ENCODE measurements at places on chromosomes 4 and X. TPM values are rescaled to one million over a fixed set of nuclear protein-coding genes. Genes with fewer than 3 reads are reported as not detected.

Gene SMIM10L2A
- 1.00 TPM for polyA plus RNA-seq

Gene UCP1
- polyA plus RNA-seq = not detected

Gene FRAS1
- 0.12 TPM for polyA plus RNA-seq

Gene FAM149A
- polyA plus RNA-seq = 5.6 TPM

Gene ZXDB
- polyA plus RNA-seq = 1.7 TPM

Gene TLR1
- 1.5 TPM for polyA plus RNA-seq

Gene GAGE13
- polyA plus RNA-seq = not detected

Gene PPAT
- 2.9 TPM for polyA plus RNA-seq

Gene CLTRN
- 3.5 TPM for polyA plus RNA-seq

Gene FGG
- polyA plus RNA-seq = 0.20 TPM

Gene GAGE1
- not detected for polyA plus RNA-seq

Gene NUP62CL
- polyA plus RNA-seq = 1.1 TPM

Gene STAP1
- polyA plus RNA-seq = 1.1 TPM

Gene ADH1B
- 490 TPM for polyA plus RNA-seq

Gene COX7B2
- polyA plus RNA-seq = not detected

Data from stomach (tissue), 19 donors.